Activated B cell treated with CpG ODN at 0.5 μM for 24 hours (primary cell): ENCODE measurements at places on chromosomes 1 and 21.

- H3K4me3 ChIP-seq: no peak overlapping the region
- DNase-seq: no peak
- peaks cover 3% of the 10 kb centered on the region for H3K27me3 ChIP-seq
- H3K4me1 ChIP-seq: peaks cover 9% of the 10 kb centered on the region
- H3K36me3 ChIP-seq: no peaks in the 10 kb centered on the region
- no peak overlapping the region for H3K27ac ChIP-seq
Observed at GRCh38 chr1:228994676-228995594, 259.7 kb downstream of the RHOU start.

DNA sequence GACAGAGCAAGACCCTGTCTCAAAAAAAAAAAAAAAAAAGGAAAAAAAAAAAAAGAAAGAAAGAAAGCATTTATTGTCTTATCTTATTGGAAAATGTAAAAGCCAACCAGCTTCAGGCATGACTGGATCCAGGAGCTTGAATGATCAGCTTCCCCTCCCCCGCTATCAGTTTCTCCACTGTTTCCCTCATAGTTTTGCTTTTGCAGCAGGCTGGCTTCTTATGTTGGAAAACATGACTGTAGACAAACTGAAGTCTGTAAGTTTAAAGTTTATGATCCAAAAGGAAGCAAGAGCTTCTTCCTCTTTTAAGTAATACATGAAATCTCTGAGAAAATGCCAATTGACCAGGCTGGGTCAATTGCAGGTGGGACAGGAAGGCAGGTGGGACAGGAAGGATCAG lies 52.2 kb downstream of the FHAD1 start:
- no peak for DNase-seq
- H3K27me3 ChIP-seq: peaks cover 5% of the 10 kb centered on the region
- no peak overlapping the region for H3K27ac ChIP-seq
- H3K4me3 ChIP-seq: no peak overlapping the region
- H3K36me3 ChIP-seq: no peaks in the 10 kb centered on the region

GRCh38 chr1:153959454-153959853 lies 1.0 kb upstream of the CRTC2 start:
- H3K4me3 ChIP-seq: no peak overlapping the region
- peak overlapping the region; percentile 74 for H3K27ac ChIP-seq
- peaks cover 77% of the 10 kb centered on the region for H3K4me1 ChIP-seq
- no peak for DNase-seq
- H3K36me3 ChIP-seq: peaks cover 74% of the 10 kb centered on the region

DNA sequence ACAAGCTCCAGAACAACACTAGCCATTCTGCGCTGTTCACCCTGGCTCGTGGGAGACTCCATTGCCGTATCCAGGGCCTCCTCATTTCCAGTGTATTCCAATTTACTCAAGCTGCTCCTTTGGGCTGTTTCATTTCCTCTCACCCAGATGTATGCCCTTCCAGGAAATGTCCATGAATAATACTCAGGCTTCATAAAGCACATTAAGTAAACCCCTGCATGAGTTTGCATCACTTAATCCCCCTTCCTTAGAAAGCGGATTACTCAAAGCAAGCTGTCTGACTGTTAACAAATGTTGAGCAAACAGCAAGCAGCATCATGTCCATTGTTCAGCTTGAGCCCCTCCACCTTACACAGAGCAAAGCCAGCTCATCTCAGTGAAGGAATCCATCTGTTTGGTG lies 403.6 kb upstream of the PBX1 start:
- no peak overlapping the region for H3K4me3 ChIP-seq
- H3K36me3 ChIP-seq: no peaks in the 10 kb centered on the region
- no peaks in the 10 kb centered on the region for H3K27me3 ChIP-seq
- no peak for DNase-seq
- H3K27ac ChIP-seq: no peak overlapping the region

DNA sequence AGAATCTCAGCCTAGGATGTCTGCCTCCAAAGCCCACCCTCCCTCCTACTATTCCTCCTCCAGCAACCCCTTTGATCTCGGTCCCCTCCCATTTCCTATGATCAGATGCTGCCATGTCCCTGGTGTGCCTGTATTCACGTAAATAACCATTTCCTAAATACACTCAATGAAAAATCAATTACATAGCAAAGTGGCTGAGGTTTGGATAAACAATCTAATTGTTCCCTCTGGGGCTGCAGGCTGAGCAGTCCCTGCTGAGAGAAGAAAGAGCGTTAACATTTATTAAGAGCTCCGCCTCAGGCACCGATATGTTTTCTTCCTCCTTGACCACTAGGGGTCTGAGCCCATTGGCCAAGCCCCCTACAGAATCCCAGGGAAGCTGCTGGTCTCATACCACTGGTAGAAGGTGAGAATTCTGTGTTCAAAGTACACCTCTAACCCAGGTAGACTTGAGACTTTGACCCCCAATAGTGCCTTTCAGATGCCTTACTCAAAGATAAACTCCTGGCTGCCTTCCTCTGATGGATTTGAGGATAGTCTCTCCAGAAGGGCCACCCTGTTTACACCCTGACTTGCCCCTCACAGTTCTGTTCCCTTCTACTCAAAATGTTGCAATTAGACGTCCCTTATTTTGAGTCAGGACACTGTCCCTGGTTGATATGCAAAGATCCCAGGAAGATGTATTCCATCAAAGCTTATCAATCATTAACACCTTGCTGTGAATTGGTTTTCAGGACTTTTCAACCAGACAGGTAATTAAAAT lies 33.9 kb upstream of the CAMK1G start:
- H3K27ac ChIP-seq: no peak overlapping the region
- no peaks in the 10 kb centered on the region for H3K4me1 ChIP-seq
- no peak for DNase-seq
- no peak overlapping the region for H3K4me3 ChIP-seq
- peaks cover 11% of the 10 kb centered on the region for H3K27me3 ChIP-seq
- no peaks in the 10 kb centered on the region for H3K36me3 ChIP-seq

DNA sequence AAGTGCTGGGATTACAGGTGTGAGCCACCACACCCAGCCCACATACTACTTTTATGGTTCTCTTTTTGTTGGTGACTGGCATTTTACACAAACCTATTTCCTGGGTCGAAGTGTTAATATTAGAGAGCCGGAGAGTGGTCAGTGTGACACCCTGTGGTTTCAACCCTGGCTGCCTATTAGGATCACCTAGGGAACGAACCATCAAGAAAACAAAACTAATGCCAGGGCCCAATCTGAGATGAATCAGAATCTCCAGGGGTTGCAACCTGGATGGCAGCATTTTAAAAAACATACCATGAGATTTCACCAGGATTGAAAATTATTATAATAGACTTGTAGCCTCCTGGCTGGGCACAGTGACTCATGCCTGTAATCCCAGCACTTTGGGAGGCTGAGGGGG lies 6.1 kb downstream of the MRPS21 start:
- H3K4me1 ChIP-seq: peaks cover 12% of the 10 kb centered on the region
- H3K4me3 ChIP-seq: no peak overlapping the region
- peaks cover 65% of the 10 kb centered on the region for H3K36me3 ChIP-seq
- no peaks in the 10 kb centered on the region for H3K27me3 ChIP-seq

DNA sequence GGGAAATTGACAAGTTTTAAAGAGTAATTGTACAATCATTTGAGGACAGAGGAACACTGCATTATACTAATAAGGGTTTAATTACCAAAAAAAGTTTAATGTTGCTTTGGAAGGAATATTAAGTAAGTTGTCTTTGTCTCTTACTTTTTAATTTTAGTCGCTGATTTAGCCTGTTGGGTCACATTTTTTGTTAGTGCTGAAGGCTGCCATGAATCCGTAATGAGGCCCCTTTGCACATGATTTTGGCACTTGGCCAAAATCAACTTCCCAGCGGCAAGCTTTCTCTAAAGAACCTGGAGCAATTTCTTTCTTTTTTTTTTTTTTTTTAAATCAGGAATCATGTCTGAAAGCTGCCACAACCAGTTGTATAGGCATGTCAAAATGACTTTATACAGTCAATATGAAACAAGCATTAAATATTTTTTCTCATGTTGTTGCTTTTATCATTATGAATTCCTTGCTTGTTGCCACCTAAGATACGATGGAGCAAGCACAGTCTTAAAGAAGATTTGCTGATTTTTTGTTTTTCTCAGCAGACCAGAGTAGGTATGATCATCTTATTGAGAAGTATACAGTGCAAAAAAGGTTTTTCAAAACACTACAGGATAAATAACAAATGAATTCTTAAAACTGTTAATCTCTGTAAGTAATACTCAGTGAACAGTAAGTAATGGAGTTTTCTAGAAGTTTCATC lies 690.4 kb downstream of the USP25 start:
- no peaks in the 10 kb centered on the region for H3K36me3 ChIP-seq
- H3K4me1 ChIP-seq: no peaks in the 10 kb centered on the region
- no peak overlapping the region for H3K27ac ChIP-seq
- DNase-seq: no peak
- H3K27me3 ChIP-seq: no peaks in the 10 kb centered on the region
- no peak overlapping the region for H3K4me3 ChIP-seq

DNA sequence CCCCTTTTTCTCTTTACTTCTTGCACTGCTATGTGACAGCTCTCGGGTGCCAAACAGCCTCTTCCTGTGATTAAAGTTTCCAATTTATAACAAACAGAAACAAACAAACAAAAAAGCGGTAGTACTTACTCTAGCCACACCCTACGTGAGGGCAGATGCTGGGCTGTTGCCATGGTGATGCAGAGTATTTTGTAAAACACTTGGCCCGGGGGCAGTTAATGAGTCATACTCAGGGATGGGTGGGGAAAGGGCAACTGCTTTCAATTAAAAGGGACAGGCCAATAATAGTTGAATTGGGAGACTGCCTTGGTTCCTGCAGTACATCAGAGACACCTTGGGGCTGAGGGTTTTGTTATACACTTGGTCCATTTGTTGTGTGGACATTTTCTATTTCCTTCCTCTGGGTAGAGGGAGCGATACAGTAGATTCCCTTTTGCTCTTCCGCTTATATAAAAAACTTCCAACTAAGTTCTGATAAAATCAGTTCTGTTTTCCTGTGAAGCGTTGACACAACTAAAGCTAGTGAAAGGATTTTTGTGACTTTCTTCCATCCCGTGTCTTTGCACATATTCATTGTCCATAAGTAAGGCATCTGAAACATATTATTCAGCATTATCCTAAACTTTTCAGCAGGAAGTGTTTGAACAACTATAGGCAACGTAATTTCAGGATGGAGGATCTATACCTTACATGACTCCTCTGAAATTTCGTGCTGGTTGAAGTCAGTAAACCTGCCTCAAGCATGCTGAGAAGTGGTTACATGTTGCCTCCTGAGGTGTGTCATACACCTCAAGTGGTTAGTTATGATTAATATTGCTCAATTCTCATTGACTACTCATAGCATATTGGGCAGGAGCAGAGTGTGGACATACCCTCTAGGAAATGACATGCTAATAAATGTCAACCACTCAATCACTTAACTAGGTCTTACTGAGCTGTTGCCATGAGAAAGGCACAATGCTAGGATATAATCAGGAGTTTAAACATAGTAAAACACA lies 36.7 kb upstream of the THEM4 start:
- peak overlapping the region; percentile 29 for H3K4me3 ChIP-seq
- no peaks in the 10 kb centered on the region for H3K27me3 ChIP-seq
- H3K36me3 ChIP-seq: no peaks in the 10 kb centered on the region
- peak; percentile 37 for DNase-seq

- no peak overlapping the region for H3K27ac ChIP-seq
- H3K27me3 ChIP-seq: peaks cover 18% of the 10 kb centered on the region
- no peak overlapping the region for H3K4me3 ChIP-seq
- H3K4me1 ChIP-seq: no peaks in the 10 kb centered on the region
Observed at GRCh38 chr21:26961698-26962097, 5.2 kb downstream of the ADAMTS5 start.

- no peaks in the 10 kb centered on the region for H3K4me1 ChIP-seq
- H3K36me3 ChIP-seq: no peaks in the 10 kb centered on the region
- H3K27me3 ChIP-seq: no peaks in the 10 kb centered on the region
- H3K27ac ChIP-seq: no peak overlapping the region
Observed at GRCh38 chr1:43868741-43869067, 64.9 kb upstream of the ARTN start.

DNA sequence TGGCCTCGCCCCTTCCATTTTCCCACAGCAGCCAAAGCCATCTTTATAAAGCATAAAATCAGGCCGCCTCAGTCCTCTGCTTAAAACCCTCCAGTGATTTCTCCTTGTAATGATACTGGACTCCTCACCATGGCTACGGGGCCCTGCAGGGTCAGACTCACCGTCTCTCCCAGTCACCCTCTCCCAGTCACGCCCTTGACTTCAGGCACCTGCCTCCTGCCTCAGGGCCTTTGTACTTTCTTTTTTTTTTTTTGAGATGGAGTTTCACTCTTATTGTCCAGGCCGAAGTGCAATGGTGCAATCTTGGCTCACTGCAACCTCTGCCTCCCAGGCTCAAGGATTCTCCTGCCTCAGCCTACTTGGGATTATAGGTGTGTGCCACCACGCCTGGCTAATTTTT lies 47.8 kb downstream of the PIK3CD start:
- H3K4me1 ChIP-seq: peaks cover 54% of the 10 kb centered on the region
- no peak overlapping the region for H3K27ac ChIP-seq
- DNase-seq: no peak
- peaks cover 76% of the 10 kb centered on the region for H3K36me3 ChIP-seq
- no peak overlapping the region for H3K4me3 ChIP-seq

DNA sequence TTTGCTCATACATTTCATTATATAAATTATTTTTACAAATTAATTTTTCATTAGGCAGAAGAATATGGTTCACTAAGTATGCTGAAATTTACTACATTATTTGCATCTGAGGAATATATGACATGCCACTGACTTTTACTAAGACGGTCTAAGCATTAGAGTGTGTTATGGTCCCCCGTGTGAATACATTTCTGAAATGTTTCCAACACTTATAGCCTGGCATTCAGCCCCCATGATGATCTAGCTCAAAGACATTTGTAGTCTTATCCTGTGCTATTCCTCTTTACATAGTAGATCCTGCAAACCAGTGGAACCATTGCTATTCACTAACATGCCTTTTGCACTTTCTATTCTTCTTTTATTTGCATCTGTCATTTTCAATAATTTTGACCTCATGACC lies 1878.0 kb downstream of the MRPL39 start:
- no peaks in the 10 kb centered on the region for H3K4me1 ChIP-seq
- DNase-seq: no peak
- no peaks in the 10 kb centered on the region for H3K27me3 ChIP-seq
- H3K27ac ChIP-seq: no peak overlapping the region
- H3K36me3 ChIP-seq: no peaks in the 10 kb centered on the region

GRCh38 chr1:227996187-227996950 lies 10.4 kb upstream of the WNT3A start:
- no peaks in the 10 kb centered on the region for H3K36me3 ChIP-seq
- peaks cover 10% of the 10 kb centered on the region for H3K27me3 ChIP-seq
- DNase-seq: no peak
- no peaks in the 10 kb centered on the region for H3K4me1 ChIP-seq
- no peak overlapping the region for H3K4me3 ChIP-seq
- H3K27ac ChIP-seq: no peak overlapping the region
